T-helper 2 cell (primary cell): ENCODE measurements at places on chromosomes 2 and 18.

DNA sequence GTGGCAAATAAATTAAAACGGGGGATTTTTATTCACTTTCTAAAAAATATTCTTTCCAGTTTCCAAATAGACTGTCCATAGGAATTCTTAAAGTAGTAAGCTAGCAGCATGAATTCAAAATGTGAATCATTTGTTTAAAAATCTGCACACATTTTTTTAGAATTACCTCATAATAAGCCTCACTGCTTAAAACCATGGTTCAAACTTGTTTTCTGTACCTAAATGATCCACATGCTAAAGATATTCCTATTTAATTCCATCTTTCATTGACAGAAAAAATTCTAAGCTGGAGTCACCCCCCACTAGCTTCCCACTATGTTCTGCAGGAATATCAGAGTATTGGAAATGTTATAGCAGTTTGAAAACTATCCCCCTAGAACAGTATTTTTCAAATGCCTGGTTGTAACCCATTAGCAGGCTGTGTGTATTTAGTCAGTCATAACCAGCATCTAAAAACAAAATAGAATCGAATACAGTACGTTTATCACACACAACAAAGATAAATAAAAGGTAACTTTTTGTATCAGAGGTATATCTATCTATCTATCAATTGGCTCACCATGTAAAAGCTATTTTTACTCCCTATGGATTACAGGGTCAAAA is 11.2 kb upstream of the IKZF2 start:
- no peak for DNase-seq

DNA sequence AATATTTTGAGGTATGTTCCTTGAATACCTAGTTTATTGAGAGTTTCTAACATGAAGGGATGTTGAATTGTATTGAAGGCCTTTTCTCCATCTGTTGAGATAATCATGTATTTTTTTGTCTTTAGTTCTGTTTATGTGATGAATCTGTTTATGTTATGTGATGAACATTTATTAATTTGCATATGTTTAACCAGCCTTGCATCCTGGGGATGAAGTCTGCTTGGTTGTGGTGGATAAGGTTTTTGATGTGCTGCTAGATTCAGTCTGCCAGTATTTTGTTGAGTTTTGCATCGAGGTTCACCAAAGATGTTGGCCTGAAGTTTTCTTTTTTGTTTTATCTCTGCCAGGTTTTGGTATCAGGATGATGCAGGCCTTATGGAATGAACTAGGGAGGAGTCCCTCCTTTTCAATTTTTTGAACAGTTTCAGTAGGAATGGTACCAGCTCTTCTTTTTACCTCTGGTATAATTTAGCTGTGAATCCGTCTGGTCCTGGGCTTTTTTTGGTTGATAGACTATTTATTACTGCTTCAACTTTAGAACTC is 71.9 kb downstream of the EPC2 start:
- DNase-seq = no peak

DNA sequence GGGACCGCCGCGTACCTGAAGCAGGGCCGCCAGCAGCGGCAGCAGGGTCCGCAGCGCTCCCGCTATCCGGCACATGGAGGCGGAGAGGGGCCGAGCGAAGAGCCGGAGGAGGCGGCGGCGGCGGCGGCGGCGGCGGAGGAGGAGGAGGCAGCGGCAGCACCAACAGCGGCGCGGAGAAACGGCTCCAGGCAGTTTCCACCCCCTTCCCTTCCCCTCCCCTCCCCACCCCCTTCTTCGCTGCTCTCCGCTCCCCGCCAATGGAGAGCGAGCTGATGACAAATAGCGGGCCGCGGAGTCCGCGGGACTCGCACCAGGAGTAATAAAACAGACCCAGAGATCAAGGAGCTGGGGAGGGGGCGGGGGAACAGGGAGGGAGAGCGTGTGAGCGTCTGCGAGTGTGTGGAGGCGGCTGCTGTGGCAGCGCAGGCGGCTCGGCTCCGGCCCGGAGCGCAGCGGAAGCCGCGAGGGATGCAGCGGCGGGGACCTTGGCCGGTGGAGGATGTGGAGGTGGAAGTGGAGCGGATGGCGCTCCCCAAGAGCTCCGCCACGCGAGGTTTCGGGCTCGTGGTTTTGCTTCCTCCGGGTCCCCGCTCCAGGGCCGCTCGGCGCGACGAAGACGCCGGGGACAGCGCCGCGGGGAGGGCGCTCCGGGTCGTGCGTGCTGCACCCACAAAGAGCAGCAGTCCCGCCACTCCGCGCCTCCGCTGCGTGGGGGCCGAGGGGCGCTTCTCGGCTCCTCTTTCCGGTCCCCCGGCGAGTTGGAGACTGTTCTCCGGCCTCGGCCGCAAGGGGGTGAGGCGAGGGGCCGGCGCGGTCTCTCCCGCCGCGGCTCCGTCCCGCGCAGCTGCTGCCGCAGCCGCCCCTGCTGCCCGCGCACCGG is at the start of gene CDH2:
TSS of gene CDH2 (minus strand) at position 183 of the 880 bp plus-strand sequence. CDS start at position 75, 108 bp downstream.
- peak; percentile 32 for DNase-seq

GRCh38 chr2:24959761-24960160 is 12.0 kb downstream of the DNAJC27 start:
- no peak for DNase-seq

GRCh38 chr2:99974275-99974674 is 168.1 kb downstream of the AFF3 start:
- no peak for DNase-seq

DNA sequence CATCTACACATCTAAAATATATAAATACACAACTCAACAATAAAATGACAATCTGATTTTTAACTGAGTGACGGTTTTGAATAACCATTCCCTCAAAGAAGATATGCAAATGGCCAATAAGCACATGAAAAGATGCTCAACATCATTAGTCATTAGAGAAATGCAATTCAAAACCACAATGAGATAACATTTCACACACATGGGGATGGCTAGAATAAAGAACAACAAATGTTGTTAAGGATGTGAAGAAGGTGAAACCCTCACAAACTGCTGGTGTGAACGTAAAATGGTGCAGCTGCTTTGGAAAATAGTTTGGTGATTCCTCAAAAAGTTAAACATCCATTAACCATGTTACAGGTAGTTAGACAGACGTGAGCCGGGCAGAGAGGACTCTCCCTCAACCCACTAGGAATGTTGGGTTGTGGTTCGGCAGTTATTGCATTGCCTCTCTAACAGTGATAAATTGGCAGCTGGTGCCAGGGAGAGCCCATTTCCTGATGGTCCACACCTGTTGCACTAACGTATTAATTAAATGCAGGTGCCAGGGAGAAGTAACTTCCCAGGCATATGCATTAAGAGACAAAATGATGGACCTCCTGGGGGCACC is 22.3 kb upstream of the DUSP2 start:
- no peak for DNase-seq

DNA sequence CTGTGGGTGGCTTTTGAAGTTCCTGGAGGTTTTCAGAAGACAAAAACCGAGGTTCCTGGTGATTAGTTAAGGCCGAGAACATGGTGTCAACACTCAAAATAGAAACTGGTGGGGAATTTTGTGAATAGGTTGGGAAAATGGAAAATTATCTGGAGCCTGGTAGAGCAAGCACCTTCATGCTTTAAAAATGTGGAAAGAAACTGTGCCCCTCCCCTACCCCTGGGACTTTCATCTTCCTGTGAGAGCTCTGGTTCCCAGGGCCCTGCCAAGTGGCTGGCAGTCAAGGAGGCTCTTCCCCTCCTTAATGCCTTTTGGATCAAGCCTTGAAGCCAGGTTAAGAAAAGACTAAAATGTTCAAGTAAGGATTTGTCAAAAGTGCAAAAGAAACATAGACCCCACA is 1.9 kb upstream of the CRACDL start:
- DNase-seq = no peak

GRCh38 chr2:217901835-217902378 is 100.9 kb downstream of the TNS1 start:
- no peak for DNase-seq

DNA sequence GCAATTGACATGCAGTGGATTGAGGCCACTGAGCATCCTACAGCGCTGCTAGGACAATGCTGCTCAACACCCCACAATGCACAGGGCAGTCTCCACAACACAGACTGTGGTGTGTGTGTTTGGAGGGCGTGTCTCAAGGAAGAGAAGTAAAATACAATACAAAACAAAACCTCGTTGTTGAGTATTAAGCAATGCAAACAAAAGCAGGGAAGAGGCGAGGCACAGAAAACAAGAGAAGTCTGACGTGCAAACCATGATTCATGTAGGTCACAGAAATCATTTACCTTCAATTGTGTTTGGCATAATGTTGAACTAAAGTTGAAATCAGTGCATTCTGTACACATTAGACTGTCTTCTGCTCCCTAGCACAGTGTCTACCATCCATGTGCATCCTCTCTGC is 260.9 kb downstream of the PHLPP1 start:
- no peak for DNase-seq

DNA sequence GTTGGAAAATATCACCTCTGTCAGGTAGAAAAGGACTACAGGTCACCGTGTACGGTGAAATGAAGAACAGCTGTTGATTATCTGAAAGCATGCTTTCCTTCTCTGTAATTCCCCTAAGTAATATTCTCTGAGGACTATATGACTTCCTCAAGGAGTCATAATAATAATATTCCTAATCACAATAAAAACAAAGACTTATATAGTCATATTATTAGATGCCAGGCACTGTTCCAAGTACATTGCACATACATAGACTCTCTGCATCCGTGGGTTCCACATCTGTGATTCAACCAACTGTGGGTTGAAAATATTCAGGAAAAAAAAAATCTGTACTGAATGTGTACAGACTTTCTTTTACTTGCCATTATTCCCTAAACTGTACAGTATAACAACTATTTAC is 512.4 kb upstream of the ID2 start:
- no peak for DNase-seq

DNA sequence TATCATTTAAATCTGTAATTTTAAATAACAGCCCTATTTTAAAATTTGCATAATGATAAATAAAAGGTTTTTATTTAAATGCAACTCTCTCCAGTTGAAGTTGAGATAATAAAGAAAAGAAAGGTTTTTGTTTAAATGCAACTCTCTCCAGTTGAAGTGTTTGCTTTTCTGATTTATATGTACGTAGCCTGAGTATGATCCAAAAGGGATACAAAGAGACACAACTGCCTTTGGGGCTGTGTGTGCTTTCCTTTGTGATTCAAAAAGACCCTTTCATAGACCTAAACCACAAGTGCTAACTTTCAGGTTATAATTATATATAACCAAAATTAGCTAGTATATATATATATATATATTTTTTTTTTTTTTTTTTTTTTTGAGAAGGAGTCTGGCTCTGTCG is 76.2 kb upstream of the MFF start:
- DNase-seq = no peak

- no peak for DNase-seq
Measured at GRCh38 chr18:42706618-42707017, 408.9 kb downstream of the RIT2 start.

- peak; percentile 9 for DNase-seq
Measured at GRCh38 chr2:43384143-43384542, 157.7 kb upstream of the ZFP36L2 start.

- DNase-seq = no peak
Measured at GRCh38 chr2:176247859-176248258, 21.4 kb upstream of the MTX2 start.

GRCh38 chr18:59704146-59704545 is 6.9 kb upstream of the CCBE1 start:
- DNase-seq = no peak

GRCh38 chr2:51084750-51085149 is 52.8 kb upstream of the NRXN1 start:
- no peak for DNase-seq

GRCh38 chr2:227280895-227281294 is 44.2 kb upstream of the MFF start:
- DNase-seq = no peak

DNA sequence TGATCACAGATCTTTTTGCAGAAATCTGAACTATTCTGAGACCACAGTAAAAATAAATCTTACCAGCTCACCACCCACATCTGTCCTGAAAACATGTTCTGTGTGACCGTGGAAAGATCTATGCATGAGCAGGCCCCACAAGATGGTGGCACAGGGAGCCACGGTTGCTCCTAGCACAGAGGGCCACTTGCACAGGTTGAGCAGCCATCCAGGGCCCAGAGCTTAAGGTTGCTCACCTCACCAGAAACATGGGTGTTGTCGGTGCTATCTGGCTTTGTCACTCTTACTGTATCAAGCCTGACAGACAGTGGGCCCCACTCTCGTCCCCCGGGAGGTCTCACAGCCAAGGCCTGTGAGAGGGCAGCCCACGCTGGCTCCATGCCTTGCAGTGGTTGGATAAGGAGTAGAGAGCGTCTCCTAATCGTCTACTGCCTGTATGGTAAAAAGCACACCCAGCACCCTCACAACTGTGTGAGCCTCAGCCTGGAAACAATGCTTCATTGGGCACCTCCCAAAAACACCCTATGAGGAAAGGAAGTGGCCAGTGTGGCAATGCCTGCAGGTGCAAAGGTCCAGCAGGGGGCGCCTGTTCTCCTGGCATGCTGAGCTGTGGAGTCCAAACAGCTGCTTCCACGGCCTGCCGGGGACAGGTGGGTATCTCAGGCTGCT is 19.6 kb downstream of the TUBB6 start:
- DNase-seq = peak; percentile 58

GRCh38 chr2:238130696-238131628 is 7.5 kb upstream of the KLHL30 start:
- no peak for DNase-seq

- no peak for DNase-seq
Measured at GRCh38 chr18:31407649-31408048, 31.1 kb downstream of the DSG4 start.

GRCh38 chr18:49023271-49023937 is 72.6 kb upstream of the SMAD7 start:
- DNase-seq = no peak

DNA sequence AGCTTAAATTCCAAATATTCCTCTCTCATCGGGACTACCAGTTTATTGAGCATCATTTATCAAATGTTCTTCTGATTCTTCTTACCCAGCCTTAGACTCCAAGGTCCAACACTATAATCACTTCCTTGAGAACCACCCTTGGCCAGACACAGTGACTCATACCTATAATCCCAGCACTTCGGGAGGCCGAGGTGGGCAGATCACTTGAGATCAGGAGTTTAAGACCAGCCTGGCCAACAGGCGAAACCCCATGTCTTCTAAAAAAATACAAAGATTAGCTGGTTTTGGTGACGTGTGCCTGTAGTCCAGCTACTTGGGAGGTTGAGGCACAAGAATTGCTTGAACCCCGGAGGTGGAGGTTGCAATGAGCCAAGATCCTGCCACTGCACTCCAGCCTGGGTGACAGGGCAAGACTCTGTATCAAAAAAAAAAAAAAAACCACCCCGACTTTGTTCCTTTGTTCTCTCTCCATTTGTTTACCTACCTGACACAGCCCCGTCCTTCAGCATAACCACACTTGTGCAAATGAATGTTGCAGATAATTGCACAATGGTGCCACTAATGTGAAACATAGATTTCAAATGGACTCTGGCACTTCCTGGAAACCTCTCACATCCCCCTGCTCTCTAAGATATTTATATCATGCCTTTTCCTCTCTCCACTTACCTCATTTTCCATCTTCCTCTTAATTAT is 38.9 kb upstream of the LPIN2 start:
- no peak for DNase-seq

DNA sequence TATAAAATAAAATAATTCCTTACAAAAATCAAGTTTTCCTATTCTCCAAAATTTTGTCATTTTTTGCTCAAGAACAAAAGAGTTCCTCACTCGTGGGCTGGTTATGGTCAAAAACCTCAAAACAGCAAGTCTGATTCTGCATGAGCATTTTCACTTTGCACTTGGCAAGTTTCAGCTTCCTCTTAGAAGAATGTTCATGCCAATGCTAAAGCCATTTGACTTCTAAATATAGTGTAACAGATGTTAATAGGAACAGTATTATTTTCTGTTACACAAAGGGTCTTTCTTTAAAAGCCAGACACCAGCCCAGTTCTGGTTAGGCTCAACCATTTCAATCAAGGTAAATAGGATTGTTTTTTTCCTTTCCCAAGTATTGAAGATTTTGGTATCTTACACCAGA is 261.3 kb upstream of the CCDC68 start:
- no peak for DNase-seq

- DNase-seq = no peak
Measured at GRCh38 chr2:216737676-216738075, 42.3 kb upstream of the IGFBP5 start.
